Tongue (tissue), 3 donors: ENCODE measurements at places on chromosomes 7 and 10. TPM values are rescaled to one million over a fixed set of nuclear protein-coding genes. Genes with fewer than 3 reads are reported as not detected.

The CALHM1 gene
- total RNA-seq, result 0.10 TPM

GRCh38 chr7:89129600-89130375 lies 334.3 kb upstream of the TEX47 start:
- DNase-seq, result peak; percentile 10

- DNase-seq, result no peak
Observed at GRCh38 chr7:36710186-36710791, 14.0 kb downstream of the AOAH start.

The MYPN gene
- 92.0 TPM for total RNA-seq

- no peak for DNase-seq
Observed at GRCh38 chr7:6202117-6202516, 70.3 kb downstream of the CYTH3 start.

The SFRP5 gene
- total RNA-seq, result 6.9 TPM
